ENCODE measurements at places on chromosomes 4 and X. TPM values are rescaled to one million over a fixed set of nuclear protein-coding genes. Genes with fewer than 3 reads are reported as not detected.

DNA sequence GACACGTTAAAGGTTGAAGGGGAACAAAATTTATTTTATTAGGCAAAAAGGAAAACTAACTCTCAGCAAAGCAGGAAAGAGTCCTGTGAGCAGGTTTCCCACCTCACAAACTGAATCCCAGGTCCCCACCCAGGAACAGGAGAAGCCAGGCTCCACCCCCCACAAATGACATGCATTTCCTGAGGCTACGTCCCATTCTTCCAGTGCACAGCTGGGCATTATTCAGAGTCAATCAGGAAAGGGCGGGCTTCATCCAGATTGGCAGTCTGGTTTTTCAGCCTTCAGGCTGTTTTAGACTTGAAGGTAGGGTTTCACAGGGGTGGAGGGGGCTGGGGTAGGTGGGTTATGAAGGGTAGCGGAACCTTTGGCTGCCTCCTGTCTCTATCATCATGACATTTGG lies 11.9 kb upstream of the ASIC5 start:
- no peak for DNase-seq

DNA sequence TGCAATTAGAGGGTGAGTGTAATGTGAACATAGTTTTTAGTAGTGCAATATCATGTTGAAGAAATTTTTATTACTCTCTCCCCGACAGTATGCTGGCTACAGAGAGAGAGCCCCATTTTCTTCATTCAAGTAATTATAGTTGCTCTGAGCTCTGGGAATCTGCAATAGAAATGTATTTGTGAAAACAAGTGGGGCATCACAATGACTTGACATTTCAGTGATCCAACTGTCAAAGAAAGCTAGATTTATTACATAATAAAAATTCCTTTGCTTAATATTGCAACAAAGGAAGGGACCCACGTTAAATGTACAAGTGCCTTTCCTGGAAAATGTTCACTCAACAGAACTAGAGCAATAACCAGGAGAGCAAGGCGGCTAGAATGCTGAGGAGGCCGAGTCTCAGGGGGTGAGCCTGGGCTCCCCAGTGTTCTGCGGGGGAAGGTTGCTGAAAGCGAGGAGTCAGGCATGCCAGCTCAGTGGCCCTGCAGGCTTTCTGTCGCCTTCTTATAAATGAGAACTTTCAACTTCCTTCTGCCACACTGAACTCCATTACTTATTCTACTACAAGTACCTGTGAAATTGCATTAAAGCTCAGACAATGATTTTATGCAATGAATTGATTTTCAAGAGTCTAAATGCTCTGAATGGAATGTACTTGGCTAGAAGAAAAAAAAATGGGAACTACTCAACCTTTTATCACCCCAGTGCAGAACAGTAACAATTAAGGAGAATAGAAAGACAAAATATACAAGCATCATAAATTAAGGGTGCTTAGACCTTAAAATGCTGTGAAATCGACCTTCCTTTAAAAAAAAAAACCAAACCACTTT lies 476.4 kb downstream of the AFF2 start:
- no peak for DNase-seq

GRCh38 chrX:24466025-24466424 lies 939 bp downstream of the PDK3 start:
- DNase-seq, result no peak

DNA sequence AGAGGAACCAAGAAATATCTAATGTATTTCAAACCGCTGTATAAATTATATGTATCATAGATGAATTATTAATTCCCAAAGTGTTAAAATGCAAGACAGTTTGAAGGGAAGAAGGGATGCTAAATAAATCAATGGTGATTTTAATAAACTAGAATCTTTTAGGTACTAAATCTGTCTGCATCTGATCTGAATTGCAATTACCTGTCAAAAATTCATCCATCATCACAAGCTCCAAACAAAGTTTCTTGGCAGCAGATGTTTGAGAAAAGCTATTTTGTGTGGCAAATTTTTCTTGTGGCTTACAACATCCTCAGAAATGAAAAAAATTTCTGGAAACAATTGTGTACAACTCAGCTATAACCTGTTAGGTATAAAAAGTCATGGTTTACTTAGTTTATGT lies 816.0 kb upstream of the NDST4 start:
- DNase-seq, result no peak

GSX2 gene
- not detected for total RNA-seq

DAPP1 gene
- 144 TPM for total RNA-seq

All from activated B cell treated with CpG ODN at 0.5 μM for 24 hours (primary cell).